ENCODE measurements at places on chromosomes 13 and 19.

- DNase-seq: no peak
These were observed 41.9 kb upstream of the CYP2A7 start for GRCh38 chr19:40923934-40924391.

DNA sequence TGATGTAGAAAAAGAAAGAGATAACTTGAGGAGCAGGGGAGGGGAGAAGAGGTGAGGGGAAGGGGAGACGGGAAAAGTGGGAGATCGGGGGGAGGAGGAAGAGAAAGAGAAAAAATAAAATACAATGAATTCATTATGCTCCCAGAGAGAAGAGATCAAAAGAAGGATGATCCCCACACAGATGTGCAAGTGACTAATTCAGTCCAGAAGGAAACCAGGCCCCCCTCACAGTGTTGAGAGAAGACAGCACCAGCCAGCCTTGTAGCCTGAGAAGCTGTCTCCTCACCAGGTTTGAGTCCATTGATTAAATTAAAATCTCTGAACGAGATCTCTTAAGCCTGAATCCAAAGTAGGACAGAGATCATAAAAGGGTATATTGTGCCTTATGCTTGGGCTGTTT is 333.7 kb upstream of the NBEA start:
- no peak for DNase-seq

DNA sequence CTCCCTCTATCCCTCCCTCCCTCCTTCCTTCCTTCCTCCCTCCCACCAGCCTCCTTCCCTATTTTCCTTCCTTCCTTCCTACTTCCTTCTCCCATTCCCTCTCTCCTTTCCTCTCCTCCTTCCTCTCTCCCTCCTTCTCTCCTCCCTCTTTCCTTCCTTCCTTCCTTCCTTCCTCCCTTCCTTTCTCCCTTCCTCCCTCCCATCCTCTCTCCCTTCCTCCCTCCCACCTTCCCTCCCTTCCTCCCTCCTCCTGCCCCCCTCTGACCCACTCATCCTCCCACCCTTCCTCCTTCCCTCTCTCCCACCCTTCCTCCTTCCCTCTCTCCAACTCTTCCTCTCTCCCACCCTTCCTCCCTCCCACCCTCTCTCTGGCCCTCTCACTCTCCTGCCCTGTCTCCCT is 132.1 kb downstream of the ZNF536 start:
- no peak for DNase-seq

GRCh38 chr19:53294786-53295441 is 27.4 kb upstream of the VN1R4 start:
- DNase-seq: no peak

- DNase-seq: no peak
These were observed 45.6 kb upstream of the ALOX5AP start for GRCh38 chr13:30689752-30690151.

GRCh38 chr19:36972571-36972970 is 56.4 kb downstream of the ZNF568 start:
- DNase-seq: no peak

DNA sequence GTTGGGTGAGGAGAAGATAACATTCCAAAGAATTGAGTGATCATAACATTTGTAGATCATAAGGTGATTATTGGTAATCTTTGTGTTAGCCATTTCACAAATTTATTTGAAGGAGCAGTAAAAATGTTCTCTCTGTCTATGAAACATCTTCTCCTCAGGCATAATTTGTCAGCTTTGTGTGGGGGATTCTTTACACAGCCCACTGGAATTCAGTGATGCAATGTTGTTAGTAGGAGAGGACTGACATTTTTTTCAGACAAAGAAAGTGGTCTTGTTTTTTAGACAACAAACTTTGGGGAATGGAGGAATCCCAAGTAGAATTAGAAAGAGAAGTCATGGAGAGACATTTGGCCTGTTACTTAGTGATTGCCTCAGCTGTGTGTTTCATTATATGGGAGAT is 100.3 kb downstream of the ITGBL1 start:
- no peak for DNase-seq

DNA sequence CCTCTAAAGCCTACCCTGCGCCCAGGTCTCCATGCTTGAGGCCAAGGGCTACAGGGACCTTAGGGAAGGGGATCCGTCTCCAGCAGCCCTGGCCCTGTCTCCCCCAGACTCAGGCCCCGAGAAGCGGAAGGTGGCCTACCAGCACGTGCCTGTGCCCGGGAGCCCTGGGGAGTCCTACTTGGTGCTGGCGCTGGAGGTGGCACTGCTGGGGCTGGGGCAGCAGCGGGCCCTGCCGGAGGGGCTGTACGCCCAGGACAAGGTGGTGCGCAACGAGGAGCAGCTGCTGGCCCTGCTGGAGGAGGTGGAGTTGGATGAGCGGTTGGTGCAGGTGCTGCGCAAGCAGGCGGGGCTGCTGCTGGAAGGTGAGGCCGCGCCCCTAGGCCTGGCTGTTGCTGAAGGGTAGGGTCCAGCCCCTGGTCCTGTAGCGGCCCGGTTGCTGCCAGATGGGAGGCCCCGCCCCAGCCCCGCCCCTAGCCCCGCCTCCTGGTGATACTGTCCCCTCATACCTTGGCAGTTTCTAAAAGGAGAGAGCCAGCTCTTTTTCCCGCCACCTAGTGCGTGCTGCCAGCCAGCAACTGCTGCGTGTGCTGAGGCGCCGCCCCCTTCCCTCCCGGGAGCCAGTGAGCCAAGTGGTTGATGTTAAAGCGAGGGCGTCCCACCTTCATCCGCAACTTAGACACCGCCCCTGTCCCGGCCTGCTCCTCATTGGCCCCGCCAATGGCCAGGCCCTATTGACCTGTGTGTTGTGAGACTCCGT is 22.6 kb downstream of the ZSWIM4 start:
- DNase-seq: peak; percentile 89

GRCh38 chr19:28466107-28467045 is 746.6 kb downstream of the UQCRFS1 start:
- DNase-seq: no peak

Data from NCI-H2081 (cell line).